Stimulated activated CD8-positive, alpha-beta memory T cell treated with anti-CD3 and anti-CD28 coated beads, Interleukin-4, amount 100 ng/mL, for 4 hours (primary cell): ENCODE measurements at places on chromosomes 5 and 9.

DNA sequence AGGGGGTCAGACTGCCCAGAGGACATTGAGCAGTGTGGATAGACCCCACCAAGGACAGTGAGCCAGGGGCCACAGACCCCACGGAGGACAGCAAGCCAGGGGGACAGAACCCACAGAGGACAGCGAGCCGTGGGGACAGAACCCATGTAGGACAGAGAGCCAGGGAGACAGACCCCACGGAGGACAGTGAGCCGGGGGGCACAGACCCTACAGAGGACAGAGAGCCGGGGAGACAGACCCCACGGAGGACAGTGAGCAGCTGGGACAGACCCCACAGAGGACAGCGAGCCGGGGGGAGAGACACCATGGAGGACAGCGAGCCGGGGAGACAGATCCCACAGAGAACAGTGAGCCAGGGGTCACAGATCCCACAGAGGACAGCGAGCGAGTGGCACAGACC, 3.4 kb upstream of the ZDHHC11 start:
- DNase-seq, result no peak

- no peak for DNase-seq
These were observed 2.3 kb upstream of the RASEF start for GRCh38 chr9:83065233-83065632.

DNA sequence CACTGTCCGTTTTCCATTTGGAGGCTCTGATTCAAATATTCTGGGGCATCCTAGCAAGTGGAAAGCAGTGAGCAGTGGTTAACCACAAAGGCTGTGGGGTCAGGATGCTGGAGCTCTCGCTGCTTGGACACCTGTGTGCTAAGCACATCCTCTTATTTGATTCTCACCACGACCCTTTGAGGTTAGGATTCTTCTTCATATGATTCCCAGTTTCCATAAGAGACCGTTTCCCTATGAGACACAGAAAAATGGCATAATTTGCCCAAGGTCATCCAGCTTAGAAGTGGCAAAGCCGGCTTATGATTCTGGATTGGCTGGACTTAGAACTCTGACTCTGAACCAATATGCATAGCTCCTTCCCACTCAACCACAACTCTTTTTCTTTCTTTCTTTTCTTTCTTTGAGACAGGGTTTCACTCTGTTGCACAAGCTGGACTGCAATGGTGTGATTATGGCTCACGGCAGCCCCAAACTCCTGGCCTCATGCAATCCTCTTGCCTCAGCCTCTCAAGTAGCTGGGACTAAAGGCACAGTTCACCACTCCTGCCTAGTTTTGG, 207.7 kb downstream of the TTLL11 start:
- no peak for DNase-seq

- DNase-seq, result no peak
These were observed 207.2 kb upstream of the DAPK1 start for GRCh38 chr9:87290241-87291052.

DNA sequence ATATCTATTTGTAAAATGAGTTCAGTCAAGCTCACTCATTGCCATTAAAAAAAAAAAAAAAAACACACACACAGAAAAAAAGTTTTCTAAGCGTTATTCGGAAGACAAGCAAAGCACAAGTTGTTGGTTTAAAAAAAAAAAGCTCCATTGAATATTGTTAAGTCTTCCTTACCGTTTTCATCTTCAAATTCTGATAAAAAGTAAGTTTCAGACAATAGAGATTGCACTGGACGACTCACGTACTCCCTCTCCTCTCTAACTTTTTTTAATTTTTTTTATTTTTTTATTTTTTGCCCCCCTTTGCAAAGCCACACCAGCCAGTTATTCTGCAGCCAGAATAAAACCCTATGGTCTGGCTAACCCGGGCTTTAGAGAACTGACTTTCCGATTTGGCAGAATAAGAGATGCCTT, 544 bp downstream of the ADAMTS6 start:
- no peak for DNase-seq

DNA sequence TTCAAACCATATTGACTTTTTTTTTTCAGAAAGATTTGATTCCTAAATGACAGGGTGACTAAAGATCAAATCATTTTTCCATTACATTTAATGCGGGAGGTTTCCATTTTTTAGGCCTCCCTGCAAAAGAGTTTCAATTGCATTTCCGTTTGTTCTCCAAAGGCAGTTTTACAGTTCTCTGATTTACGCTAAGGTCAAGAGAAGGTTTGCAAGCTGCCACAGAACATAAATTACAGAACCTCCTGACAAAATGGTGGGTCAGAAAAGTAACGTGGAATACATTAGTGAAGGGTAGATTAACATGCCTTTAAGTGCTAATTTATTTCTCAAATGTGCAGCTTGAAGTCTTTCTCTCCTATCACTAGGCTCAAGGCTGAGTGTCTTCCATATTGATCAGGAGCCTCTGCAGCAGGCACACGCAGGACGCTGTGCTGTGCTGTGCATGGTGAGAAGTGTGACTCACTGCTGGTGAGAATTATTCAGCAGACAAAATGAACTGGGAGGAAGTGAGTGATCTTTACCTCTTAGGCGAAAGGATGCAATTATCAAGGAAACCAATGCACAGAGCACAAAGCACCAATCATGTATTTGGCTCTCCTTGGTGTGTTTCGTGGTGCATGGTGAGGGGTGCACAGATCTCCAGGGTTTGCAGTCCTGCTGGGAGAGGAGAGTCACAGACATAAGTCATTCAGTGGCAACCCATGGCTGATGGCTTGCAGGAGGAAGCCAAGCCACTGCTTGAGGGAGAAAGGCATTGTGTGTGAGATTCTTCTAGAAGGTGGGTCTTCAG, 136.3 kb downstream of the TENT4A start:
- DNase-seq, result no peak
